ENCODE measurements at places on chromosomes 7 and 10. TPM values are rescaled to one million over a fixed set of nuclear protein-coding genes. Genes with fewer than 3 reads are reported as not detected.

- DNase-seq, result no peak
Observed at GRCh38 chr7:3094701-3095445, 51.2 kb upstream of the CARD11 start.

GRCh38 chr10:74949034-74949832, 122.8 kb downstream of the KAT6B start:
- peak; percentile 9 for DNase-seq

DNA sequence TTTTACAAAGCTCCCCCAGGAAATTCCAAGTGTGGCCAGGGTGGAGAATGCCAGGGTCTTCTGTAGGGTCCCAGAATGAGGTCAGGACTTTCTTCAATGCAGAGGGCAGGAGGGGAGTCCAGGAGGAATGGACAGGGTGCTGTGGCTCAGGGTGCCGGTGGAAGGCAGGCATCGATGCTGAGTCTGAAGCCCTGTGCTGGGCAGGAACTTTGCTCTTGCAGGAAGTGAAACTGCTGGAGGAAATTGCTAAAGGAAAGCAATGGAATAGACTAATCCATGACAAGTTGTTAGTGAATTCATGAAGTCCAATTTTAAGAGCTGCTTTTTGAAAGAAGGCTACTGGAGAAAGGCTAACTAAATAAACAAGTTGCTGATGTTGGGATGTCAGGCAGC, 14.8 kb downstream of the PTPRE start:
- no peak for DNase-seq

DNA sequence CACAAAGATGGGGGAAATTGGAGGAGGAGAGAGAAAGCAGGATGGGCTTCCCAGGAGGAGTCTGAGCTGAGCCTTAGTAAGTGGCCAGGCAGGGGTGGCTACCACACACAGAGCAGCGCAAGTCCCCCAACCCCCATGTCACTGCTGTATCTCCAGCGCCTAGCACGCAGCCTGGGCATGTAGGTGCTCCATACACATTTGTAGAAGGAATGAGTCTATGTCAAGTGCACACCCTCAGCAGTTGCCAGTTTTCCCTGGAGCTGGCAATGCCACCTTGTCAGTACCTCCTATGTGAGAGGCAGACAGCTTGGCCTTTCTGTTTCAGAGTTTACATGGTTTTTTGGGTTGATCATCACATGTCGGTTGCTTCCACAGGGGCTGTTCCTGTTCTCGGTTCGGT, 116.1 kb downstream of the CLEC2L start:
- no peak for DNase-seq

DNA sequence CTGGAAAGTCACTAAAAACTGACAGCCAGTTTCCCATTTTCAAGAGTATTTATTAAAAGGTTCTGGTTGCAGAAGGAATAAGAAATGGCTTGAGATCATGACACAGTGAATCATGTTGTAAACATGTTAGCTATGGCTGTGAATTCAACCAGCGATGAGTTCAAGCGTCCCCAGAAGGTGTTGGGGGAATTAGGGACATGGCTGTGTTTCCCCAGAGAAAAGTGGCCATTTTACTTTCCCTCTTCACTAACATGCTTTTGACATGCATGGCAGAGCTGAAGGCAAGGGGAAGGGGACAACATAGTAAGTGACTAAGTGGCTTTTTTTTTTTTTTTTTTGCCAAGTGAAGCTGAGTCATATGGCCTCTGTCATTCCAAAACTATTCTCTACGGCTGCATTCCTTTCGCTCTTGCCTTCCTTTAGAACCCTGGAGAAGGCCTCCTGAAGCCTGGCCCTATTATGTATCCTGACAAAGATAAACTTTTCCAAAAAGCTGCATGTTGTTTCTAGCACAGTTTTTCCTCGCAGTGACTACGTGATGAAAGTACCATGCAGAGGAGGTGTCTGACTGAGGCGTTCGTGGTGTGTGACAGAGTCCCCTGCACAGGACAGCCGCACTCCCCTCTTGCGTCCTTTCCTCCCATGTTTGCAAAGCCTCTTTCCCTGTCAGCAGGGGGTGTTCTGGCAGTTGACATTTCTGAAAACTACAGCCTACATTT, 46.9 kb downstream of the EGFR start:
- peak; percentile 95 for DNase-seq

DNA sequence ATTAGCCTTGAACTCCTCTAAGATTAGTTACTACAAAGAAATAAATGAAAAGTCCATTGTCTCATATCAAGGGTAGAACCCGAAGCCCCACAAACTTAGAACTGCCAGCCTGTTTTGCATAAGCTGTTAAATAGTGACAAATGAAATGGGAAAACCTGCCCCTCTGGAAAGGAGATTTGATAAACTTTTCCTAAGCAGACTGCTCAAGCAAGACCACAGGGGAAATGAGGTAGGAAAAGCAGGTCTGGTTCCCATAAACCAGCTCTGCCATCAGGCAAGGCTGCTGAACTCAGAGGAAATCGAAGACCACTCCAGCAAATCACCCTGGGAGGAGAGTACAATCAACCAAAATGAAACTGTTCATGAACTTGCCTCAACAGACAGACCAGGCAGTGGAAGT, 181.5 kb upstream of the AOAH start:
- no peak for DNase-seq

- DNase-seq, result peak; percentile 7
Observed at GRCh38 chr7:12475362-12476063, 71.8 kb upstream of the VWDE start.

DNA sequence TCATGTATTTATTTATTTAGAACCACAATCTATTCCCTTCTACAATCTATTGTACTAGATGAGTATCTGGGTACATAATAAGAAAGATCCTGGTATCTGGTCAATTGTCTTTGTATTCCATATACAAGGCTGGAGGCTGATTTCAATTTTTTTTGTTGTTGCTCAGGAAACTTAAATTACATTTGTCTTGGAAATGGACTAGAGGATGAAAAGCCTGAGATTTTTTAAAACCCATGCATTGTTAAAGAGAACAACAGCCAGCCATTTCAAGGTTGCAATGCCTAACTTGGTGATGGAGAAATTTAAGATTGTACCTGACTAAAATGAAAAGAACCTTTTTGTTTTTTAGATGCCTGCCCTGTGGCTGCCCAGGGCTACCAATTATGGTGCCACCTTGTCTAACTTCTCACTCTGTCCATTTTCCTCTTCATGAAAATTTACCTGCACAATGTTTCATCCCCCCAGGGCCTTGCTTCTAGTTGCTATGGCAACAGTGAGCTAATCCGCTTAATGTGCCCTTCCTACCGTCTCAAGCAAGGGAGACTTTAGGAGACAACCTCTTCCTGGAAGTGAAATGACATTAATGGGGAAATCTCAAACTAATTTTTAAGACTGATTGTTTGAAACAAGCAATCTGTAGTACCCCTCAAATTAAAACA, 203.7 kb upstream of the PHYHIPL start:
- DNase-seq, result no peak

GRCh38 chr10:30357075-30357801, 8.2 kb upstream of the MTPAP start:
- DNase-seq, result no peak

DNA sequence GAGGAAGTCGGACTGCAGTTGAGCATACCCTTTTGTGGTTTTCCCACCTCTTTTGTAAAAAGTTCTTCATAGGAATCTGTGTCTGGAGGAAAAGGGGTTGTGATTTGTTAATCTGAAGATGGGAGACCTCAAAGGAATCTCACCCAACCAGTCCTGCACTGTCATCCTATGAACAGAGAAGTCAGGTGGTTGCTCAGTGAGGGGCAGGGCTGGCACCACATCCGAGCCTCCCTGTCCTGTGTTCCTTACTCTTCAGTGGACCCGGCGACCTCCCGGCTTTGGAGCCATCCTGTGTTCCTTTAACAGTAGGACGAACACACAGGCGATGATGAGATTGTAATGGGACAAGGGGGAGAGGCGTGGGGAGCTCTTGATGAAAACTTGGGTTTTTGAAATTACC, 2.8 kb upstream of the MGMT start:
- no peak for DNase-seq

DNA sequence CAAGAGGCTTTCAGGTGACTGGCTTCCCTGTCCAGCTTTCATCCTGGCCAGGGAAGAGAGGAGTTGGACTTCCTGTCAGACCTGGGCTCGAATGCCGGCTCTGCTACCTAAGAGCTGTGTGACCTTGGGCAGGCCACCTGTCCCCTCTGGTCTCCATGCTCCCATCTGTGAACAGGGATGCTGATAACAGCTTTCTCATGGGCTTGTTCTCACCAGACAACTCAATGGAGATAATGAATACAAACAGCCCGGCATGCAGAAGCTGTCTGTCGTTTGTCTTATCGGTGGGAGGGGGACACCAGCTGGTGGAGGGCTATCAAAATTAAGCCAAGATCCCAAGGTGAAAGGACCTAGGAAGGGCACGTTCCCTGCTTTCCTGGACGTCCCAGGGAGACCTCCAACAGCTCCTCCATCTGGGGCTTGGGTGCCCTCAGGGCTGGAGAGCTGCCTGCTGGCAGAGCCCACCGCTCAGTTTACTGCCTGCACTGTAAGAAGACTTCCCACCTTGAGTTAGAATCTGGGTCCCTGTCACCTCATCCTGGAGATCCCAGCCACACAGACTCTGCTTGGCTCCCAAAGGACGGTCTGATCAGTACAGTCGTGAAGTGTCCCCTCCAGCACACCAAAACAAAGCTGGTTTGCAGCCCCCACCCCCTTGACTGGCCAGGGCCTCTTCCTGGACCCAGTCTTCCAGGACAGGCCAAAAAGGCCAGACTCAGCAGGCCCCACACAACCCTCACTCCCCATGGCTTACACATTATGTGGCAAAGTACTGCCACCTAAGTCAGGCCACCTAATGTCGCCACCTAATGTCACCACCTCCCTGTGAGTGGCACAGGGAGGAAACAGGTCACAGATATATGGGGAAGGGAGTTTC, 40.9 kb downstream of the PPIF start:
- peak; percentile 1 for DNase-seq

DNA sequence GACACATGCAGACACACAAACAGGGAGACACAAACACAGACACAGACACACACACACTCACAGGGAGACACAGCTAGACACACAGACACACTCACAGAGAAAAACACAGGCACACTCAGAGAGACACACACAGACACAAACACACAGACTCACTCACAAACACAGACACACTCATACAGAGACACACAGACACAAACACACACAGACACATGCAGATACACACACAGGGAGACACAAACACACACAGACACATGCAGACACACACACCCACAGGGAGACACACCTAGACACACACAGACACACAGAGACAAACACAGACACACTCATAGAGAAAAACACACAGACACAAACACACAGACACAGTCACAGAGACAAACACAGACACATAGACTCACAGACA, 67.9 kb downstream of the ADARB2 start:
- no peak for DNase-seq

DNA sequence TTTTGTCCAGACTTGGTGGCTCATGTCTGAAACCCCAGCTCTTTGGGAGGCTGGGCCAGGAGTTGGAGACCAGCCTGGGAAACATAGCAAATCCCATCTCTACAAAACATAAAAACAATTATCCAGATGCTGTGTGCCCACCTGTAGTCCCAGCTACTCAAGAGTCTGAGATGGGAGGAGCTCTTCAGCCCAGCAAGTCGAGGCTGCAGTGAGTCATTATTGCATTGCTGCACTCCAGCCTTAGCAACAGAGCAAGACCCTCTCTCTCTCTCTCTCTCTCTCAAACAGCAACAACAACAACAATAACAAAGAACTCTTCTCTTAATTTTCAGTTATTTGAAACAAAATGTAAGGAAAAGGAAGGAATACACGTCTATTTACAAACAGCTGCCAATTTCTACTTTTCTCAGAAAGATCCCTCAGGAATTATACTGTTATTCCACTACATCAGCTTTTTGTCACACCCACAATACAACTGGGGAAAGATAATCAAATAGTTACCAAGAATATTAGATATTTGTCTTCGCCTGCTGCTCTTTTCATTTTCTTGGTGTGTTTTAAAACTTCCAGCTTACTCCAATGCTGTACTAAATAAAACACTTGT, 5.1 kb upstream of the TSPAN12 start:
- peak; percentile 15 for DNase-seq

DNA sequence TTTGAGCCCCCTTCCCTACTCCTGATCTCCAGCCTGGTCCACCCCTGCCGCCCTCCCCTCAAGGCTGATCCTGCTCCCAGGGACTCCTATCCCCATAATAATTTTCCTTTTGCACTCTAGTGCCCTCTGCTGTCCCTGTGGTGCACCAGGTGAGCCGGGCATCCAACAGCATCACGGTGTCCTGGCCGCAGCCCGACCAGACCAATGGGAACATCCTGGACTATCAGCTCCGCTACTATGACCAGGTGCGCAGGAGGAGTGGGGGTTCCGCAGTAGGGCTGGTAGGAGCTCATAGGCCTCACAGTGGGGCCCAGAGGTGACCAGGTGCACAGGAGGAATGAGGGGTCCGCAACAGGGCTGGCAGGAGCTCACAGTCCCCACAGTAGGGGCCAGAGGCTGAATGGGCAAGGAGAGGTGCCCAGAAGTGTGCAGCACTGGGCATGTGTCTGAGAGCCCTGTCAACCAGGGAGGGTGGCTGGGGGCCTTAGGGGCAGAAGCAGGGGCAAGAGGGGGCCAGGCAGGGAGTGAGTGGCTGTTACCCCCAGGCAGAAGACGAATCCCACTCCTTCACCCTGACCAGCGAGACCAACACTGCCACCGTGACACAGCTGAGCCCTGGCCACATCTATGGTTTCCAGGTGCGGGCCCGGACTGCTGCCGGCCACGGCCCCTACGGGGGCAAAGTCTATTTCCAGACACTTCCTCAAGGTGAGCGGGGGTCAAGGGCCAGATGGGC, 11.7 kb downstream of the EPHB6 start:
- DNase-seq, result peak; percentile 70

The PRF1 gene
- not detected for total RNA-seq

The OR2A7 gene
- 0.11 TPM for total RNA-seq

The ACSM6 gene
- total RNA-seq, result not detected

The PRLHR gene
- total RNA-seq, result not detected

The PDGFA gene
- total RNA-seq, result 34.1 TPM

The GARS1 gene
- 150 TPM for total RNA-seq

The XRCC2 gene
- 24.6 TPM for total RNA-seq

The POM121 gene
- 6.7 TPM for total RNA-seq

The AKR1D1 gene
- total RNA-seq, result not detected

The PGAM2 gene
- 0.39 TPM for total RNA-seq

The NPY gene
- total RNA-seq, result 2.3 TPM

The HYCC1 gene
- total RNA-seq, result 186 TPM

The TFPI2 gene
- total RNA-seq, result 113 TPM

The MYH16 gene
- 0.51 TPM for total RNA-seq
